CD4-positive, alpha-beta T cell (primary cell): ENCODE measurements at places on chromosomes 1 and 21. TPM values are rescaled to one million over a fixed set of nuclear protein-coding genes. Genes with fewer than 3 reads are reported as not detected.

TUFT1 gene
- total RNA-seq = 9.6 TPM

ST6GALNAC5 gene
- not detected for total RNA-seq

CCDC185 gene
- not detected for total RNA-seq

ANGPTL1 gene
- total RNA-seq = not detected
